ENCODE measurements at places on chromosomes 5 and 9.

- no peak for DNase-seq
Observed at GRCh38 chr9:20754556-20754955, 70.5 kb downstream of the FOCAD start.

GRCh38 chr5:163533223-163533622, 27.8 kb downstream of the MAT2B start:
- DNase-seq = no peak

DNA sequence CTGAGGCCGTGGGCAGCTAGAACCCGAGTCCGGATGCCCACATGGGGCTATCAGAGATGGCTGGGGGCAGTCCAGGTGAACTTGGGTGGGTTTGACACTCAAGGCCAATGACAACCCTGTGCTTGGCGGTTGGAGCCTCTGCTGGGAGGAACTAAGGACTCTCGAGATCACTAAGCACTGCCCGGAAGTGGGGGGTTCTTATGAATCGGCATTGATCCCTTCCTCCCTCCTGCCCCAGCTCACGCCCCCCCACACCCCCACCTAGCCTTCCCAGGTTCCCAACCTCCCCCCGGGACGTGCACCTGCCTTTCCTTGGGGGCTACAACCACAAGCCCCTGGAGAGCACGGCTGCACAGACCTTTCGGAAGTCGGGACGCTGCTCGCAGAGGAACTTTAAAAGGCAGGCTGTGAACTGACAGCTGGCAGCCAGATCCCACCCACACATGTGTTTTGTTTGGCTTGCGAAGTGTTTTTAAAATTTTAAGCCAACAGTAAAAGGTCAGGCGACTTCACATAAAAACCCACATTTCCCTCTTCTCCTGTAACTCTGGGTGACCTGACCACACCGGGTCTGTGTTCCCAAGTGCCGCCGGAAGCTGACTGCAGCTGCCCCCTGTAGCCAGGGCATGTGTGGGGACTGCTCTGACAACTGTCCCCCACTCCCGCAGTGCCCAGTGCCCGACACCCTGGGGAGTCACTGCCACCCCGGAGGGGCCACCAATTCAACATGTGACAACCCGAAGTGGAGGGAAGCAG, 5.1 kb upstream of the RALGDS start:
- DNase-seq = no peak

GRCh38 chr5:22432905-22433304, 420.2 kb downstream of the CDH12 start:
- DNase-seq = no peak

DNA sequence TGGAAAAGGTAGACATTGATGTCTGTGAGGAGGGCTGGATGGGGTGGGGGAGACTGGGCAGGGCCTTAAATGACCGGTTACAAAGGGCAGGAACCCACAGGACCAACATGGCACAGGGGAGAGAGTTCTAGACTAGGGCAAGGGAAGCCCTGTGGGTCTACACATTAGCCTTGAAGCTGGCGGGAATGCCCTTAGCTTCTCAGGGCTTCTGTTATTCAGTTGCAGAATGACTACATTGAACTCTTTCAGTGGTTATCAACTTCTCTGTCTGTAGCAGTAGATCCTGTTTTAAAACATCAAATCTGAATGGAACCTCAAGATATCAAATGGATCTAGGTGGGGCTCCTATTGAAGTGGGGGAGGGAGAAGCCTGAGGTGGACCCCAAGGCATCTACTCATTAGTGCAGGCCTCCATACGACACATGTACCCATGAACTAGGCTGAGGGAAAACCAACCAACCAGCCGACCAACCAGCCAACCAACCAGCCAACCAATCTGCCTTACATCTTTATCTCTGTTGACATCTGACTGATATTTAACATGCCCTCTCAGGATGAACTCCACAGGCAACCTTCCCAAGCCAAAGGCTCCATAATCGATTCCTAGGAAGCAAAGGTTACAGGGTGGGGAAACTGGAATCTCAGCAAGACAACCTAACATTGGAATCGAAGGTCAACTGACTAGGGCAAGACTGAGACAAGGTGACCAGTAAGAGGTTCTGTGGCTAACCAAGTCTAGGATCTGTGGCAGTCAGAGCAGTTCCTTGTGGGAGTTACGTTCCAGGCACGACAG, 48.3 kb downstream of the DAP start:
- DNase-seq = no peak

DNA sequence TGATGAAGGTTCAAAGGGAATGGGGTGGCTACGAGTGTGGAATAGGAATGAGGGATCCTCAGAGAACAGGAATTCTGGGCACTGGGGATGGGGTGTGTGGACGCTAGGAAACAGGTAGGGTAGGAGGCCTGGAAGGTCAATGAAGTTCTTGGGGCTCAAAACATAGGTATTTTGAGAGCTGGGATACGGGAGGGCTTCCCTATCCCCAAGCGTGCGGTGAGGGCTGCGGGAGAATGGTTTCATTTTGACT, 718 bp downstream of the QSOX2 start:
- DNase-seq = no peak

GRCh38 chr5:158388021-158388420, 529.1 kb upstream of the CLINT1 start:
- DNase-seq = no peak

DNA sequence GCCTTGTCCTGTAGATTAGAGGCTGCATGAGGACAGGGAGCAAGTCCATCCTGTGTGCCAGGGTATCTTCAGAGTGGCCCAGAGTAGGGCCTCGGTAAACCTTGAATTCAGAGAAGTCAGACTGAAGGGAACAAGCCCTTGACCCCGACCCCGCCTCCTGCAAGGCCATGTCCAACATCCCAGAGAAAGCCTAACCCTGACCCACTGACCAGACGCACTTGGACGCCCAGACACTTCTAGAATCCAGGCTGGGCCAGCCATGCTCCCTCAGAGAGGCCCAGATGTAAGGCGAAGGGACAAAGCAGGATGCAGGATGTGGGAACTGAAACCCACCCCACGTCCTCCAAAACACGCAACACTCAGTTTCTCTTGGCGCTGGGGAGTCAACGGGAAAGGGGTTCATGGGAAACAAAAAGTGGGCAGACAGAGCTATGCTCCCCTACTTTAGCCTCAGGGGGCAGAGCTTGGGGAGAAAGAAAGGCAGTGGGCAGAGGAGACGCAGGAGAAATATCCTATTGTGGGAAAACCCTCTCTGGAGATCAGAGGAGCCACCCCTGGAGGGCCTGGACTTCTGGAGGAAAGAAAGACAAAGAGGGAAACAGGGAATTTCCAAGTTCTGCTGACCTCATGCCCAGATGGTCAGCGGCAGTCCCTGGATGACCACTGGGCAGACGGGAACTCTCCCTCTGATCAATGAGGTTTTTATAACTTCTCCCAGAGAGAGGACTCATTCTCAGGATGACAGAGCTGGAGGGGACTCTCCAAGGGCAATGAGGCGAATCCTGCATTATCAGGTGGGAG, 13.0 kb downstream of the TNIP1 start:
- DNase-seq = no peak

- no peak for DNase-seq
Observed at GRCh38 chr5:162769019-162769418, 668.4 kb upstream of the CCNG1 start.

- no peak for DNase-seq
Observed at GRCh38 chr5:56011835-56012234, 17.1 kb upstream of the IL6ST start.

Data from hypothalamus (tissue), 51 donors.